Stimulated activated CD4-positive, alpha-beta T cell treated with anti-CD3 and anti-CD28 coated beads, Interleukin-4, amount 100 ng/mL, for 48 hours (primary cell): ENCODE measurements at places on chromosomes 16 and 17.

- DNase-seq: no peak
Observed at GRCh38 chr17:7260651-7261378, 1.5 kb downstream of the CLDN7 start.

- DNase-seq: no peak
Observed at GRCh38 chr17:63754046-63754445, 12.4 kb upstream of the STRADA start.

- DNase-seq: no peak
Observed at GRCh38 chr17:78818932-78819331, 21.7 kb downstream of the USP36 start.

- DNase-seq: no peak
Observed at GRCh38 chr16:23700509-23700908, 12.5 kb downstream of the ERN2 start.

DNA sequence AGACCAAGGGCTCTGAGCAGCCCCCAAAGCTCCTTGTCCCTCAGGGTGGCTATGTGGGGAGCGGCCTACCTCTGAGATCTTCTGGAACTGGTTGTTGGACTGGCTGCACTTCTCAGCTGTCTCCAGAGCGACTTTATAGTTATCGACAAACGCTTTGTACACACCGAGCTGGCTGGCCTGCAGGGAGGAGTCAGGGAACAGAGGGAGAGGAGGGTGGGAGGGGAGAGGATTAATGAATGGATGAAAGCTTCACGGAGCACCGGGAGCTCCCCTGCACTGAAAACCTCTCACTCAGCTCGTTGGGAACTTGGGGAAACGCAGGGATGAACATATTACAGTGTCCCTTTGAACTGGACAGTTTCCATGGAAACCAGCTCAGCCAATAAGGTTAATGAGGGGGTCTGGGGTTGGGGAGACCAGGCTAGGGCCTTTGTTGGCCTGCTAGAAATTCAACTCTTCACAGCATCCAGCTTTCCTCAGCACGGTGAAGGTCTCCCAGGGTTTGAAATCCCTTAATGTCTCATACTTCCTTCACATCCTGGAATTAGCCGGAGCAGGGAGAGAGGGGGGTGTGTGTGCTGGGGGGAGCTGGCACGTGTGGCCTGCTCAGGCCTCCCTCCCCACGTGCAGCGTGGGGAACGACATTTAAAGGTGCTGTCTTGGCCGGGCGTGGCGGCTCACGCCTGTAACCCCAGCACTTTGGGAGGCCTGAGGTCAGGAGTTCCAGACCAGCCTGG is 86.7 kb downstream of the TIMM22 start:
- DNase-seq: no peak

GRCh38 chr16:84398701-84399100 is 30.4 kb downstream of the ATP2C2 start:
- DNase-seq: no peak

DNA sequence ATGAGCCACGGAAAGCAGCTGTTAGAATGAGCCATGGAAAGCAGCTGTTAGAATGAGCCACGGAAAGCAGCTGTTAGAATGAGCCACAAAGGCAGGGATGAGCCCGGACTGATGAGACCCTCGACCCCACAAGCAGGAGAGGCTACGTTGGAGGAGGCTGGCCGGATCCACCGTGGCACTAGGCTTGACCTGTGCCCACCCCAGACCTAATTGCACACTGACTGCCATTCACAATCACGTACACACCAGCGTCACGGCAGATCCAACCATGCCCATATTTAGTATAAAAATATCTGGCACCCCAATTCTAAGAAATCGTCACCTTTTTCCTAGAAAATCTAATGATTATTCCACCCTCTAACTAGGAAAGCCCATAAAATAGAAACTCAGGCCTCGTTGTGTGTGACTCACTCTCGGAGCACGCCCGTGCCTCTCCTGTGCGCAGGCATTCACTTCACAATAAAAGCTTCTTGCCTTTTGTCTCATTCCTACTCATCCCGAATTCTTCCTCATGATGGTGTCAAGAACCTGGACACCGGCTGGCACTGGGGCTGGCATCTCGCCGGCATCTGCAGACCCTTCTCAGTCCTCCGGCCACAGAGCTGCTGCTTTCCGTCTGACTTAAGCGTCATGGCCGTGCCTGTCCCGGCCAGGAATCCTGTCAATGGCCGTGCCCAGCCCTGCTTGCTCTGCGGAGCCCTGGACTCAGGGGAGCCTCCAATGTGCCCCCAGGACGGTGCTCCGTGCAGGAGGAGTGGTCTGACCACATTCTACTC is 5.5 kb upstream of the SECTM1 start:
- no peak for DNase-seq

- no peak for DNase-seq
Observed at GRCh38 chr17:76379646-76380376, 4.6 kb upstream of the SPHK1 start.

GRCh38 chr16:89159066-89159849 is 12.3 kb upstream of the CDH15 start:
- DNase-seq: no peak

- no peak for DNase-seq
Observed at GRCh38 chr17:63780928-63781327, 7.0 kb downstream of the DDX42 start.

- DNase-seq: no peak
Observed at GRCh38 chr16:11679941-11680911, 12.0 kb downstream of the SNN start.

DNA sequence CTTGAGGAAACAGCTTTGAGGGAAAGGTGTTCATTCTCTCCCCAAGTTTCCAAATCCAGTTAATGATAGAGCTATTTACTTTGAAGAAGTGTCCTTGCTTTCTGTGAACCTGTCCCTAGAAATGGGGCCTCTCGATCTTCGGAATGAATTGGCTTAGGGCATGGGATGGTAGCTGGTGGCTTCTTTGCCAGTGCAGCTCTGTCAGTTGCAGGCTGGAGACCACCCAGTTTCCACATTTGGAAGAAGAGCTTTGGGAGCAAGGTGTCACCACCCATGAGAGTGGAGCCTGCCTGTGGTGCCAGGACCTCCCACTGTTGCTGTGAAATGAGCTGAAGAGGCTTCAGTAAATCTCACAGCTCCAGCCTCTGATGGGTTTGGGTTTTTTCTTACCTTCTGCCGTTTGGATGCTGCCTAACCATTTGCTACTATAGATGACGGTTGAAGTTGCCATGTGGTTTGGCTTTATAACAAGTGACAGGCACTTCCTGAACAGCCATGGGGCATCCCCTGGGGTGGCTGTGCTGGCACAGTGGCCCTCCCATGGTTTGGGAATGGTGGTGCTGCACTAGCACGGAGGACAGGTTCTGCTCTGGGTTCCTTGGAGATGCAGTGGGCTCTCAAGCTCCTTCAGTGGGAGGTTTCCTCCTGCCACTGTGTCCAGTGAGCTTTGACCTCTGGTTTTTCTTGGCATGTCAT is 19.5 kb upstream of the SLC5A10 start:
- no peak for DNase-seq

DNA sequence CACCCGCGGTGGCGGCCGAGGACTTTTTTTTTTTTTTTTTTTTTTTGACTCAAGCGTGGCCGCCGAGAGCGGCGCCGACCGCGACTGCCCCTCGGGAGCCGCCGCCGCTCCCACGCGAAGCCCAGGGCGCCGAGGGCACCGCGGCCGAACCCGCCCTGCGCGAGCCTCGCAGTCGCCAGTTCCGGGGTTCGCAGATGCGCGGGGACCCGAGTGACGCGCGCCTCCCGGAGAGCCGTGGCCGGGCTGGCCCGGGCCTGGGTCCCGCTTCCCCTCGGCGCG is 1.1 kb downstream of the METRNL start:
- no peak for DNase-seq

DNA sequence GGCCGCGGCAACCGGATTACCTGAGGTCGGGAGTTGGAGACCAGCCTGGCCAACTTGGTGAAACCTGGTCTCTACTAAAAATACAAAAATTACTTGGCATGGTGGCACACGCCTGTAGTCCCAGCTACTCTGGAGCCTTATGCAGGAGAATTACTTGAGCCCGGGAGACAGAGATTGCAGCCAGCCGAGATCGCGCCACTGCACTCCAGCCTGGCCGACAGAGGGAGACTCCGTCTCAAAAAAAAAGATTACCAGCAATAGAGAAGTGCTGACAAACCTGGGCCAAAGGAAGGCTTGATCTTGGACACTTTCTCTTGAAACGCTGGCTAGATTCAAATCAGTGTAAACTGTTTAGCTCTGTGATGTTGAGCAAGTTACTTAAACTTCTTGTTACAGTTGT is 4.3 kb downstream of the MT1H start:
- DNase-seq: no peak

- no peak for DNase-seq
Observed at GRCh38 chr16:77896415-77897128, 108.2 kb downstream of the VAT1L start.

DNA sequence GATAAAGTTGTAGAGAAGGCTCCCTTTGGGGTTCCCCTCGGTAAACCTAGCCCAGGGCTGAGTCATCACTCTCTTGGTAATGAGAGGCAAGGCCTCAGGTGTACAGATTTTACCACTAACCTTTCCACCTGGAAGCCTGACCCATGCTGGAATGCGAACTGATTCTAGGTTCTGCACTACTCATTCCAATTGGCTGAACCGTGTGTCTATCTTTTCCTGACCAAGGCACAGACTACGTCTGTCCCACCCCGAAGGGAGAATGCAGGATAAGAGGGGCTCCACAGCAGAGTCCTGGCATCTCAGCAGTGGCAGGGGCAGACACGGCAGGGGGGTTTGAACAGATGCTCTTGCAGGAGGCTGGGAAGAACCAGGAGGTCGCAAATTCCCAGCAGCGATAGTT is 65.4 kb upstream of the B4GALNT2 start:
- DNase-seq: no peak

- no peak for DNase-seq
Observed at GRCh38 chr17:36674278-36674650, 72.9 kb downstream of the MRM1 start.

DNA sequence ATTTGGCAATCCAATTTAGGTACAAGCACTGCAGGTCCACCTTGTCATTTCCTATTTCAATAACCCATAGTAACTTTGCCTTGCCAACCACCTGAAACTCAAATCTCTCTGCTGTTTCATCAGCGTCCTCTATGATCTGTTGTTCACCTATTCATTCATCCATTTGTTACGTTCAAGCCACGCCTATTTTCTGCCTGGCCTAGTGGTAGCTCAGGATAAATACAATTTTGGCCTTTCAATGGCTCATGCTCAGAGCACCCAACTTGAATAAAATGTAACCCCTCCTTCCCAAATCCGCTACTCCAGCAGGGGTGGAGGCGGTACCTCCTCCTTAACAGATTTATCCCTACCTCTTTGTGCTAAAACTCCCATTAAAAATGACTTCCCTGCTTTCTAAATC is 3.6 kb upstream of the FBXO47 start:
- no peak for DNase-seq

- no peak for DNase-seq
Observed at GRCh38 chr16:11207646-11208045, 48.4 kb downstream of the SOCS1 start.

- no peak for DNase-seq
Observed at GRCh38 chr17:69489313-69489712, 74.8 kb downstream of the MAP2K6 start.

DNA sequence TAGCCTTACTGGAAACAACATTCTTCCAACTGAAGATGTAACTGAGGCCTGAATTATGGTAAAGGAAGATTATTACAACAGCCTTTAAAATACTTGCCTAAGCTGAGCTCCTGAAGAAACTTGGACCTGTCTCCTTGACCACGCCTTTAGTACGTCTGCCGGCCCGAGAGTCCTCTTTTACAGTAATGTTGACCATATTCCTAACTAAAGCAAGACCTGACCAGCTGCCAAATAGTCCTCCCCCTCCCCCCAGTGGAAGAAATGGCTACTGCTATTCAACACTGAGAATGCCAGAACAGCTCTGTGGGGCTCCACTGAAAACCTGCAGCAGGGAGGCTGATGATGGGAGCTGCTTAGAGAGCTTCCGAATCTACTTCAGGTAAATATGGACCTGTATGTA is 12.6 kb upstream of the FOXJ1 start:
- DNase-seq: no peak

DNA sequence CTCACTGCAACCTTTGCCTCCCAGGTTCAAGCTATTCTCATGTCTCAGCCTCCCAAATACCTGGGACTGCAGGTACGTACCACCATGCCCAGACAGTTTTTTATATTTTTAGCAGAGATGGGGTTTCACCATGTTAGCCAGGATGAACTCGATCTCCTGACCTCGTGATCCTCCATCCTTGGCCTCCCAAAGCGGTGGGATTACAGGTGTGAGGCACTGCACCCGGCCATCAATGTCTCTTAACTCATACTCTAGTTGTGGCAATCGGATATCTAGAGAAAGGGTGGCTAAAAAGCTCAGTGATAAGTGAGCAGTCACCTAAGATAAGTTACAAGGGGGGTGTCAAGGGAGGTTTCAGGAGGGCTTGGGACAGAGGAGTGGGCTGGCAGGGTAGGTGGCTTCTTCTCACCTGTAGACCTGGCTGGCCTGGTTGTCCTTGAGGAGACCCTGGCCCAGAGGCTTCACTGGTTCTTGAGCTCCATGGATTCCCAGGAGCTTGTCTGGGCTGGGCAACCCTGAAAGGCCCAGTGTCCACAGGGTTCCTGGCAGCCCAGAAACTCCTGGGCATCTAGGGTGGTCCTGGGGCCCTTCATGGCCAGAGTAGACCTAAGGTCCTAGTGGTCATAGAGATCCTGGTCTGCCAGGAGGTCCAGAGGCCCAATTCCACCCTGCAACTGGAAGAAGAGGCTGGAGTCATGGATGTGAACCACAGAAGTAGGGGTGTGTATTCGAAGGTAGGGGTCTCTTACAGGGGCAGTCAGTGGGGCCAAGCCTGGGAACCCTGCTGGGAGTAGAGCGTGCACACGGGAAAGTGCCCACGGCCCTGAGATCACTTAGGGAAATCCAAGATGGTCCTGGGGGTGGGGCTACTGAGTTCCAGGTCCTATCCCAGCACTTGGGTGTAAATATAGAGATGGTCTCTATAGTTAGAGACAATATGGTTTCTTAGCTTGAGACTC is 12.7 kb upstream of the IGFBP4 start:
- DNase-seq: no peak

GRCh38 chr17:79272220-79272619 is 197.6 kb downstream of the ENGASE start:
- DNase-seq: no peak

- DNase-seq: no peak
Observed at GRCh38 chr16:55501549-55502322, 7.1 kb upstream of the LPCAT2 start.

DNA sequence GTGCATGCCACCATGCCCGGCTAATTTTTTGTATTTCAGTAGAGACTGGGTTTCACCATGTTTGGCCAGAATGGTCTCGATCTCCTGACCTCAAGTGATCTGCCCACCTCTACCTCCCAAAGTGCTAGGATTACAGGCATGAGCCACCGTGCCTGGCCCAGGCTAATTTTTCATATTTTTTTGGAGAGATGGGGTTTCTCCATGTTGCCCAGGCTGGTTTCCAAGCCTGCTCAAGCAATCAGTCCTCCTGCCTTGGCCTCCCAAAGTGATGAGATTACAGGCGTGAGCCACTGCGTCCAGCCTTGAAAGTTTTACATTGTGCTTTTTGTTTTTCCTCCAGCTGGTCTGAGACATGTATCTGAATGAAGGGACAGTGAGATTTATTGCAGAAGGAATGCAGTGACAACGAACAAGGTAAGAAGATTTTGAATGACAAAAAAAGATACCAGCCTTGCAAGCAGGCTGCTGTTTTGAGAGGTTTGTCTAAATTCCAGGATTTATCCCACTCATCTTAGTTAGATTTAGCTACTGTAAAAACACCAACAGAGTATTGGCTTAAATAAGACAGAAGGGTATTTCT is 3.4 kb upstream of the ENGASE start:
- DNase-seq: no peak
